ENCODE measurements at places on chromosomes 3 and 15.

DNA sequence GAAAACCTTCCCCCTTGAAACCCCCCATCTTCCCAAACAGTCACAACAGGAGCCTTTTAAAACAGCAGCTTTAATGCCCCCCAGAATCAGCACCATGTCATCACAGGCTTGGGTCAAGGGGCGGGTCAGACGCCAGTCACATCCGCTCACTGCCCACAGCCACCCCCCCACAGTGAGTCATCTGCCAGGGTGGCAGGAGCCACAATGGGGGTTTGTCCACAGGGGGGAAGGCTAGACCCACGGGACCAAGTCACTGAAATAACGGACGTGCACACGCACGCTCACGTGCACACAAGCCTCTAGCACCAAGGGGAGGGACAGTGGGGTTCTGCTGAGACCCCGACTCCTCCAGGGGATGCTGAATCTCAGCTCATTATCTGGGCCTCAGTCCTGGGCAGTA, 441 bp upstream of the UCN2 start:
- peak; percentile 63 for DNase-seq

DNA sequence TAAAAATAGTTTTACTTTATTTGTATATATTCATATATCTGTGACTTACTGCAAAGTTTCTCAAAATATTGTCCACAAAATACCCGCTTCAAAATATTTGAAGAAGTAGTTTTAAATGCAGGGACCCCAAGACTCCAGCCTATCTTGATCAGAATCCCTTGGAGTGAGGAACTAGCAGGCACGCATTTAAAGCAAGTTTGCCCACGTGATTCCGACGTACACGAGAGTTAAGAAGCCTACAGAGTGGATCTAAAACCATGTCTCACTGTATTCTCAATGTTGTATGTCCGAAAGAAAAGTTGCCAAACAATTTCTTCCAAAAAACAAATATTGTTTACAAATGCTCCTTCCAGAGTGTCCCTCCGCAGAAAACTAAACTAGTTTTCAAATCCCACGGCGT, 1.7 kb downstream of the GABRB3 start:
- DNase-seq = no peak

- DNase-seq = no peak
Measured at GRCh38 chr15:66229790-66230465, 23.6 kb downstream of the MEGF11 start.

- no peak for DNase-seq
Measured at GRCh38 chr3:28050885-28051284, 190.5 kb upstream of the CMC1 start.

DNA sequence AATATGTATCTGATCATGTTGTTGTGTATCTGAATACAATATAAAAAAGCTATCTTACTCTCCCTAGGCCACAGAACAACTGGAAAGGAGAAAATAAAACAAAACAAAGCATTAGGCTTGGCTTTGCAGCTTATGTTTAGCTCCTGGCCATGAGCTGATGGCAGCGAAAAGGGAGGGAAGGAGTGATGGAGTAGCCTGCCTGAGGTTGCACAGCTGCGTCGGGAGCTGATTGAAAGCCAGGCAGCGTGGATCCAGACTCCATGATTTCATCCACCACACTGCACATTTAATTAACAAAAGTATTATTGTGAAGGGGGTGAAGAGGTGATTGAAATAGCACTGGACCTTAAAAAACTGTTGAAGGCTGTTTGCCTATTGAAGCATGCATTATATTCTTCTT, 212.2 kb downstream of the GABRG3 start:
- no peak for DNase-seq

- no peak for DNase-seq
Measured at GRCh38 chr3:196793246-196793645, 53.6 kb downstream of the PAK2 start.

DNA sequence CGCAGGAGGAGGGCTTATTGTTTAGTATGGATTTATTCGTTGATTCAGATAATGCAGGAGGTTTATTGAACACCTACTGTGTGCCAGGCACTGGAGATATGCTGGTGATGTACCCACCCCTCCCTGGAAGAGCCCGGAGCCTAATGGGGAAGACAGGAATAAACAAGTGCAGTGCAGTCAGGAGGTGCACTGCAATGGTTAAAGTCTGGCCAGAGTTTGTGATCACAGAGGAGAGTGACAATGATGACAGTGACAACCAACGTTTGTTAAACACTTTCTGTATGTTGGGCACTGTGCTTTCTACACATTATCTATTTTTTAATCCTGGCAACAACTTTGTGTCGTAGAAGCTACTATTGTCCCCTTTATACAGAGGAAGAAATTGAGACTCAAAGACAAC, 70.4 kb downstream of the THSD4 start:
- no peak for DNase-seq

DNA sequence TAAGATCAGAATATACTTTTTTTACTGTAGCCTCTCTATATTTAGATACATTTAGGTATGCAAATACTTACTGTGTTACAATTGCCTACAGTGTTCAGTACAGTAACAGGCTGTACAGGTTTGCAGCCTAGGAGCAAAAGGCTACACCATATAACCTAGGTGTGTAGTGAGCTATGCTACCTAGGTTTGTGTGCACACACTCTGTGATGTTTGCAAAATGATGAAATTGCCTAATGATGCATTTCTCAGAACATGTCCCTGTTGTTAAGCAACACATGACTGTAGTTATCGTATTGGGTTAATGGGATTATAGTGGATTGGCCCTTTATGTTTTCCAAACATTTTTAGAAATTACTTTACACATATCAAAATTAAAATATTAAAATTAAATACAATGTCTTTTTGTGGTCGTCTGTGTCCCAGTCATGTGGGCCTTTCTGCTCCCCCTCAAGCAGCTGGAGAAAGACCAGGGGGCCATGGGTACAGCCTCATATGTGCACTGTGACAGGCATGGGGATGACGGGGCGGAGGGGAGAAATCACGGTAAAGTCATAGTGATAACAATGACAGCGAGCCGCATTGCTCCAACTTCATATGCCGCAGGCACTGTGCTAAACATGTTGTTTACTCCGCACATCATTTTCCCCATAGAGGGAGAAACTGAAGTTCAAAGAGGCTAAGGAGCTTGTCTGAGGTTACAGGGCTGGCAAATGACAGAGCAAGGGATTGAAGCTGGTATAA, 27.4 kb upstream of the PLA2G4E start:
- no peak for DNase-seq

DNA sequence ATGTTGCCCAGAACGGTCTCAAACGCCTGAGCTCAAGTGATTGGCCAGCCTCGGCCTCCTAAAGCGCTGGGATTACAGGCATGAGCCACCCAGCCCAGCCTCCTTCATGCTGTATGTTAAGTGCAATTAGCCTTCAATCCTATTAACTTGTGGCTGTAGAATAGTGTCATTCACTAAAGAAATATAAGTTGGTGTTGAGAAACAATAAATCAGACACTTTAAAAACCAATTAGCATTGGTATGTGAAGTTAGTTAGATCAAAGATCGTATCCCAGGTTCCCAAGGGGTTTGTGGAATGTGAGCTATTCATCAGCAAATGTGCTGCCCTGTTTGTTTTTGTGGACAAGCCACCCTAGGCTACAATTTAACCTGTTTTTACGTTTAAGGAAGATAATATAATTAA, 11.0 kb upstream of the PIK3CB start:
- DNase-seq = no peak

- DNase-seq = no peak
Measured at GRCh38 chr3:35296533-35296932, 342.8 kb upstream of the ARPP21 start.

DNA sequence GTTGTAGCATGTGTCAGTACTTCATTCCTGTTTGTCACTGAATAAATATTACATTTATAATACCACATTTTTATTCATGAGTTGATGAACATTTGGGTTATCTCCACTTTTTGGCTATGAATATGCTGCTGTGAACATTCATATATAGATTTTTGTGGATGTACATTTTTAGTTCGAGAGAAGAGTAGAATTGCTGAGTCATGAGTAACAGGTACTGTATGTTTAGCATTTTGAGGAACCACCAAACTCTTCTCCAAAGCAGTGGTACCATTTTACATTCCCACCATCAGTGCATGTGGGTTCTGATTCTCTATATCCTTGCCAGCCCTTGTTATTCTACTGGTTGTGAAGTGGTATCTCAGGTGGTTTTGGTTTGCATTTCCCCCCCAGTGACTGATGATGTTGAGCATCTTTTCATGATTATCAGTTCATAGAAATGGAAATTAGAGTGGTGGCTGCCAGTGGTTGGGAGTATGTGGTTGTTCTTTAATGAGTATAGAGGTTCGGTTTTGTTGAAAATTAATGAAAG, 59.6 kb downstream of the CCDC66 start:
- DNase-seq = no peak

GRCh38 chr3:106326941-106327695, 458.3 kb upstream of the CBLB start:
- no peak for DNase-seq

DNA sequence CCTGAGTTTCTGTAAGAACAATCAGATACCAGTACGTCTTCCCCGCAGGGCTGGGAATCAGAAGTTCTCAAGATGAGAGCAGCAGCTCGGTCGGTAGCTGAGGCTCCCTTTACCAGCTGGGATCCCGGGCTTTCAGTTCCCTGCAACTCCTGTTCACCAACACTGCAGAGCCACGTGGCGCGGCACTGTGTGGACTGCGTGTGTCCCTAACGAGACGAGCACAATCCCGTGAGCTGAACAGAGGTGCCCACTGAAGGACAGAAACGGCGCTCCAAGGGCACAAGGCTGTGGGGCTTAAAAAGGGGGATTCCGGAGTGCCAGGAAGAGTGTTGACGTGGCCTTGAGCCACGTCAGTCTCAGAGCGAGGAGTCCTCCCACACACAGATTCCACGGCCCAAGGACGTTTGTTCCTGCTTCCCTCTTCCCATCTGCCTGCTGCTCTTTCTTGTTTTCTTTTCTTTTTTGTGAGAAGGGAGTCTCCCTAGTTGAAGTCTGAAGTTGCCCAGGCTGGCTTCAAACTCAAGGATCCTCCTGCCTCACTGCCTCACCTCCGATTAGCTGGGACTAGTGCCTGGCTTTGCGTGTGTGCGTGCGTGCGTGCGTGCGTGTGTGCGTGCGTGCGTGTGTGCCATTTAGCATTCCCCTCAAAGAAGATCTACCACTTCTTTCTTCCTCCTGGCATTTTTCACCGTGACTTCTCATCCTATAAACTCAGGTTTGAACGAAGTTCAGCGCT, 37.1 kb upstream of the RPL35A start:
- no peak for DNase-seq

All from hematopoietic multipotent progenitor cell treated with erythropoietin and hydrocortisone succinate and interleukin-3 and kit ligand, for 8 days (in vitro differentiated cells).